ENCODE measurements at places on chromosomes 7 and 10.

GRCh38 chr10:88157981-88158465 lies 294.6 kb downstream of the PTEN start:
- peak; percentile 88 for DNase-seq

- peak; percentile 55 for DNase-seq
Measured at GRCh38 chr10:24448351-24448999, 239.5 kb downstream of the KIAA1217 start.

DNA sequence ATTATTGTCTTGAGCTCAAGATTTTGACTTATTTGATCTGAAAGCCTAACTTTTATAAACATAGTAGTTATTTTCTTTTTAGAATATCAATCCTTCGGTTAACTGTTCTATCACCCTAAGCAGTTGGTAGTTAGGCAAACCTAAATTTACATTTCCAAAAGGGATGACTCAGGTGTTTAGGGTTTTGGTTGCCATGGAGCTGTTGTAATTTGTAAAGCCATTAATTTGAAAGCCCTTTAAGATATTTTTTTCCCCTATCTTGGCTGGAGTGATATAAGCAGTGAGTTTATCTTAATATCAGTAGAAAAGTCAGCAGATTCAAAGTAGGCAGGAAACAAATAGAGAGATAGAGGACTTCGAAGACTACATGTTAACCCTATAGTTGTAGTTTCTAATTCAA lies 1472.6 kb upstream of the CELF2 start:
- DNase-seq, result no peak

- peak; percentile 66 for DNase-seq
Measured at GRCh38 chr7:136405931-136406777, 429.0 kb upstream of the MTPN start.

- DNase-seq, result no peak
Measured at GRCh38 chr7:98235901-98236300, 16.1 kb downstream of the TECPR1 start.

DNA sequence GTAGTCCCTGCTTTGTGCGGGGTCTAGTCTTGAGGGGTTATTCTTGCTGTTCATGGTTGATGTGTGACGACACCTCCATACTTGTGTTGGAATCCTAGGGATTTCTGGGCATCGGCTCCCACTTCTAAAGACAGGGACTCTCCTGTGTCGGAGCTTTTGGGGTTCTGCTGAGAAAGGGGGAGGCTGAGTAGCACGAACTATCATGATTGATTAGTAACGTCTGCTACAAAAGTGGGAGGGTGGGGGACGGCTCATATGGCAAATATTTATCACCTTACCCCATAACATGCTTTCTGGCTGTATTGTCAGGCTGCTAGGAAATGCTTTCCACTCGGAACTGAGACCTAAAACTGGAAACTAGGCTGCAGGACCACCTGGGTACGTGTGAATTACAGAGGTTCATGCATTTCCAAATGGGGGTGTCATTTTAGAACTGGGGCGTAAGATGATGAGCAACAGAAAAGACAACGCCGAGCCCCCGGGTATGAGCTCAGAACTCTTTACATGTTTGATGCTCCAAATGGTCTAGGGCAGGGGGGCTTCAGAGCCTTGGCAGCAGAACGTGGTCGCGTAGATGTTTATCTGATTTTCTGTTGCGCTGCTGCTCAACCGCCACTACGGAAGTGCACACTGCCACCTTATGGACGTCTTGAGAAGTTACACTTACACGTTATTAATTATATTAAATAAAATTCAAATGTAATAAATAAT lies 15.1 kb upstream of the NME8 start:
- DNase-seq, result peak; percentile 22

- peak; percentile 76 for DNase-seq
Measured at GRCh38 chr7:47968847-47969774, 10.3 kb downstream of the HUS1 start.

DNA sequence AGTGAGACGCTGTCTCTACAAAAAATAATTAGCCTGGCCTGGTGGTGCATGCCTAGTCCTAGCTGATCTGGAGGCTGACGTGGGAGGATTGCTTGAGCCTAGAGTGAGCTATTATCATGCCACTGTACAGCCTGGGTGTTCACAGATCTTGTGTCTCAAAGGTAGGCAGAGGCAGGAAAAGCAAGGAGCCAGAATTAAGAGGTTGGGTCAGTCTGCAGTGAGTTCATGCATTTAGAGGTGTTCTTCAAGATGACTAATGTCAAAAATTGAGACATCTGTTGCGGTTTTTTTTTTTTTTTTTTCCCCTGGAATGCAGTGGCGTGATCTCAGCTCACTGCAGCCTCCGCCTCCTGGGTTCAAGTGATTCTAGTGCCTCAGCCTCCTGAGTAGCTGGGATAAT lies 5.4 kb downstream of the PPIA start:
- no peak for DNase-seq

DNA sequence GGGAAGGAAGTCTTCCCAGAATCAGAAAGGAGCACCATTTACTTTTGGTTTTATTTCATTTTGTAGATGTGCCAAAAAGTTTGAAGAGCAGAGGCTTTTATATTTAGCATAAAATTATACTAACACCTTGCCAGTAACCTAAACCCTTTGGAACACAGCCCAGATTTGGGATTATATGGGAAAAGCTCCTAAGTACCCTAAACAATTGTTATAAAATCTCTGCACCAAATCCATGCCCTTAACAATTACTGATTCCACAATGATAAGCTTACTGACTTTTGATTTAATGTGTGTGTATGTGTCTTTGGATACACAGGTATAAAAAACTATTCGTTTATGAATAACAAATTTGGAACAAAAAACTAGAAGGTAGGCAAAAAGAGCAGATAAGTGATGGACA lies 39.0 kb upstream of the TMEM229A start:
- no peak for DNase-seq

DNA sequence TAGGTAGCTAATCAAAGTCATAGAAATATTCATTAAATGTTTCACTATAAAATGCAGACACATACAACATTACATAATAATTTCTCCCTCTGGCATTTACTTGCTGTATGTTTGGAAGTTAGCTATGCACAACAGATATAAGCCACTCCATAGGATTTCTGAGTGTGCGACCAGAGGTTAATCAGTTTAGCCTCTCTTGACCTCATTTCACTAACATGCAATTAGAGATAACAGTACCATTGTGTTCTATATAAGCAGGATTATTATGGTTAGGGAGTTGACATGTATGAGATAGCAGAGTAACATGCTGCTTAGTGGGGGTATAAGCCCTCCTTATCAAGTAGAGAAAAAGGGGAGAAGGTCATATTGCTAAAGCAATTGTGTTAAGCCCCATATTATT lies 26.4 kb downstream of the GLUD1 start:
- DNase-seq, result no peak

GRCh38 chr7:50653126-50653864 lies 88.1 kb upstream of the DDC start:
- peak; percentile 67 for DNase-seq

GRCh38 chr7:7565746-7566650 lies 686 bp upstream of the MIOS start:
- no peak for DNase-seq

- peak; percentile 29 for DNase-seq
Measured at GRCh38 chr10:77925410-77925794, 1.2 kb downstream of the DLG5 start.

GRCh38 chr7:29345590-29345989 lies 151.0 kb downstream of the CHN2 start:
- peak; percentile 20 for DNase-seq

GRCh38 chr7:56125831-56126230 lies 9.6 kb upstream of the NUPR2 start:
- DNase-seq, result no peak

GRCh38 chr10:129151281-129151680 lies 315.8 kb upstream of the MGMT start:
- no peak for DNase-seq

- peak; percentile 67 for DNase-seq
Measured at GRCh38 chr7:28623105-28623730, 210.9 kb downstream of the CREB5 start.

DNA sequence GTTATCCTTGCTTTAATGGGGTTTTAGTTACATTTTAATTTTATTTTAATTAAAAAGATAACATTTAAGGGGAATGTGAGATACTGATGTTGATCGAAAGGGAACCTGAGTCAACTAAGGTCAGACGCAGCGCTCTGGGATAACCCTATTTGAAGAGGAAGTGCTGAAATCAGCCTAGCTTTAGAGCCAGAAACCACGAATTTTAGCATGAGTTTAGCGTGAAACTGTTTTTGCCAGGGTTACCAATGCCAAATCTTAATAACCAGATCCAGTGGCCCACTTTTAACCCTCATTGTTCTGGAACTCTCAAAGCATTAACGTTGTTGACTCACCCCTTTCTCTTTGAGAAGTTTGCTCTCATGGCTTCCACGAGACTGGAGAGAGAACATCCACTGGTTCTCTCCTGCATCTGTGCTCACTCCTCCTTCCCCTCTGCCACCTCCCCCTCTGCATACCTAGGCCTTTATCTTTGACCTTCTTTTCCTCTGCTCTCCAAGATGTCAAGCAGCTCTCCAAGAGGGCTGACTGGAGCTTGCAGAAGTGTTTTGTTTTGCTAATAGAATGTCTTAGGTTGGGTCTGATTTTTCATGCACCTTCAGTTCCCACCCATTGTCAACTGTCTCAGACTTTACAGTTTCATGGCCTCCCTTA lies 198.3 kb upstream of the CELF2 start:
- no peak for DNase-seq

- no peak for DNase-seq
Measured at GRCh38 chr10:104897696-104898095, 256.6 kb downstream of the SORCS3 start.

- DNase-seq, result no peak
Measured at GRCh38 chr10:129055986-129056385, 411.1 kb upstream of the MGMT start.

DNA sequence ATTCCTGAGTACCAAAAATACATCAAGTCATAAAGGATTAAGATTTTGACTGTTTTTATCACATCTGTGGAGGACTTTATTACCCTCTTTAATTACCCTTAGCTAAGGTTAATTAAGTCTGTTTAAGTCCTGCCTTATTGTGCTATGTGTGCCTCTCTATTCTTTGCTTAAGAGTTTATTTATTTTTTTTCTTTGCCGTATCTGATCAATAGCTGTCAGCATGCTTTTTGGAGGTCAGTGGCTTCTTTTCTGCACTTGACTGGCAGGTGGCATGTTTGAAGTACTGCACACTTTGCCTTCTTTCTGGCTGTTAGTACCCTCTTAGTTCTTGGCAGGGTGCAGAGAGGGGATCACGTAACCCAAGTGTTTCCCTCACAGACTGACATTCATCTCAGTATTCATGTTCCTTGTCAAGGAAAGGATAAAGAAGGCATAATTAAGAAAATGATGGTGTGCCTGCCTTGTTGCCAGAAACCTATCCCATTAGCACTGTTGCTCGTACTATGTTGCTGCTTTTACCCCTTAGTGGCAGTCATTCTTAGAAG lies 225.8 kb downstream of the EXOC4 start:
- no peak for DNase-seq

DNA sequence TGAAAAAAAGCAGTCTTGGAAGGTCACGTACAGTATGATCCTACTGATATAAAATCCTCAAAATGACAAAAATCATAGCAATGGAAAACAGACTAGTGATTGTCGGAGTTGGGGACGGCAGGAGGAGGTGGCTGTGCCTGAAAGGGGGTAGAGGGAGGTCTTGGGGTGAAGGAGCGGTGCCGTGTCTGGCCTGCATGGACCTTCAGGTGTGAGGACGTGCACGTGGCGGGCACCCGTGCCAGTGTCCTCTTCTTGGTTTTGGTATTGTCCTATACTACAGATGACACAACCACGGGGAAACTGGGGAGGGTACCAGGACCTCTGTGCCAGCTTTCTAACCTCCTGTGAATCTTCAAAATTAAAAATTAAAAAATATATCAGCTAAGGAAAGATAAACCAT lies 73.0 kb downstream of the COBL start:
- DNase-seq, result no peak

DNA sequence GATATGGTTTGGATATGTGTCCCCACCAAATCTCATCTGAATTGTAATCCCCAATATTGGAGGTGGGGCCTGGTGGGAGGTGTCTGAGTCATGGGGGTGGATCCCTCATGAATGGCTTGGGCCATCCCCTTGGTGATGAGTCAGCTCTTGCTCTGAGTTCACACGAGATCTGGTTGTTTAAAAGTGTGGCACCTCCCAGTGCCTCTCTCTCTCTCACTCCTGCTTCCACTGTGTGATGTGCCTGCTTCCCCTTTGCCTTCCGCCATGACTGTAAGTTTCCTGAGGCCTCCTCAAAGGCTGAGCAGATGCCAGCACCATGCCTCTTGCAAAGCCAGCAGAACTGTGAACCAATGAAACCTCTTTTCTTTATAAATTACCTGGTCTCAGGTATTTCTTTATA lies 4.8 kb upstream of the GCK start:
- DNase-seq, result no peak

- no peak for DNase-seq
Measured at GRCh38 chr7:40799-41750, 151.3 kb upstream of the FAM20C start.

DNA sequence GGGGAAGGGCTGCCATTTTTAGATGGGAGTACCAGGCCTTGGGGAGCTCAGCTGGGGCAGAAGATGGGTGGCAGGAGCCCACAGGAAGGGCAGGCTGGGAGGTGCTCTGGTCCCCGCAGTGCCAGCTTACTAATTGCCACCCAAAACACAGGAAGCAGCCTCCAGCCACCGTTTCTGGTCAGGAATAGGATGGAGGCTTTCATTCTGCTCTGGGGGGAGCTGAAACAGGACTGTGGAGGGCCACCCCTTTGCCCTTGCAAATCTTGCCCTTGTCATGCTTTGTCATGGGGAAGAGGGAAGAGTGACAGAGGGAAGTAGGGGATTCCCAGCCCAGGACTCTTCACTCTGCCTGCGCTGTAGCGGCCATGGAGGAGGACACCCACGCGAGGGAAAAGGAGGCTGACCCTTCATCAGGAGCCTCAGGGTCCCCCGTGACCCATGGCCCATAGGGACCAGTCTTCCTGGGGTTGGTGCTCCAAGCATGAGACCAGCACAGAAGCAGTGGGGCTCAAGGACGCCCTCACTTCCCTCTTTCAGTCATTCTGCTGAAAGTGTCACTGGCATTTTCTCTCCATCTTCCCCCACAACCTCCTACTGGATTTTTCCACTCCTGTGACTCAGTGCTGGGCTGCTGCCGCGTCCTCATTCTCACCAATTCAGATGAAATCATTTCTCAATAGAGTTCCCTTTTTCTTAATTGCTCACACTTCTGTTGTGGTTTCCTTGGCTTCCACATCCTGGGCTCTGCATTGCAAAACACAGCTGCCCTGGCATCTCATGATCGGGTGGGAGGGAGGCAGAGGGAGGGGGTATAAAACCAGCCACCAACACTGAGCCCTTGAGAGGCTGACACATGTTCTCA lies 61.9 kb downstream of the MKI67 start:
- peak; percentile 74 for DNase-seq

- DNase-seq, result no peak
Measured at GRCh38 chr7:155648752-155649339, 4.4 kb downstream of the RBM33 start.
